Gastroesophageal sphincter (tissue), 4 donors: ENCODE measurements at places on chromosomes 11 and 22.

GRCh38 chr11:24866743-24867142, 369.9 kb downstream of the LUZP2 start:
- ATAC-seq: no peak
- H3K27me3 ChIP-seq: no peaks in the 10 kb centered on the region
- no peaks in the 10 kb centered on the region for H3K36me3 ChIP-seq
- H3K4me1 ChIP-seq: no peaks in the 10 kb centered on the region
- no peak overlapping the region for H3K27ac ChIP-seq

DNA sequence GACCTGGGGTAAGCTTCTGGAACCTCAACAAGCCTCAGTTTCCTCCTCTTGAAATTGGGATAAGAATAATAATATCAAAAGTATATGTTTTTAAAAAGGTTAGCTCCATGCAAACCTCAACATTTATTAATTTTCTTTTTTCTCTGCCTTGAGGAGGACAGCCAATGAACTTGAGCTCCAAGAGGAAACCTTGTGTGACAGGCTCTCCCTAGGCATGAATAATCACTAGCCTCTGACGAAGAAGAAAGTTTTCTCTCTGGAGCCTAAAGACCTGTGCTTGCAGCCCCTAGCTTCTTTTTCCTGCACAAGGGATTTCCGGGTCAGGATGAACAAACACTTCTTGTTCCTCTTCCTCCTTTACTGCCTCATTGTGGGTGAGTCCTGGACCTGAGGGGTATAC, at the start of gene PATE3:
Gene PATE3 (plus strand): TSS at position 301 of the 400 bp plus-strand sequence. CDS start 25 bp downstream, at position 326.
- H3K27me3 ChIP-seq: no peaks in the 10 kb centered on the region
- H3K4me3 ChIP-seq: no peak within 1 kb of the TSS
- H3K27ac ChIP-seq: no peak within 1 kb of the TSS
- H3K4me1 ChIP-seq: no peaks in the 10 kb centered on the region

DNA sequence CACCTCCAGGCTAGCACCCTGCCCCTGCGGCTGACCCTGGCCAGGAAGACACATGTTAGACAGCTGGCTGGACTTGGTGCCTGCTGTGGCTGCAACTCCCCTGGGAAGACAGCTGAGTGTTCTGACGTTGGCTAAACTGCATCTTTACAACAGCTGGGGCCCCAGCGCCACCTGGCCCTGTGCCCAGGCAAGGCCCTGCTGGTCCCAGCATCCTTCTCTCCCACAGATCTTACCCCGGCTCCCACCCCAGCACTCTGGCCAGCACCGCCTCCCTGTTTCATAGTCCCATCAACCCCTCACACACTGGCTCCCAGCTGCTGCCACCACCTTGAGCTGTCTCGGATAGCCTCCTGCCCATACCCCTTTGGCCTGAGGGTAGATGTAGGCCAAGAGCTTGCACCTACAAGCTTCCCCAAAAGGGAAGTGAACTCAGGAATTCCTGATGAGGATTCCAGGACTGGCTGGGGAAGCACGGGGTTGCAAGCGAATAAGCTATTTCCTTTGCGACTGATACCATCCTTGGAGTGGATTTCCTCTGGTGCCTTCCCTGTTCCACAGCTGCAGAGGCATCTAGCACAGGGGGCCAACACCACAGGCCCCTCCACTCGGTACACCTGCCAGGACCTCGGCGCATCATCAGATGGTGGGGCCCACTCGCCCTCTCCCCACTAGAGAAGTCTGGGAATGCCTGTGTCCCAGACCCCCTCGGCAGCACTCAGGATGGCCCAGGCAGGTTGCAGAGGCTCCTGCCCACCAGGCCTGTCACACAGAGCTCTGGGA, 28.5 kb downstream of the RSPH14 start:
- peaks cover 13% of the 10 kb centered on the region for H3K4me1 ChIP-seq
- no peaks in the 10 kb centered on the region for H3K36me3 ChIP-seq
- no peaks in the 10 kb centered on the region for H3K27me3 ChIP-seq
- no peak overlapping the region for H3K27ac ChIP-seq

DNA sequence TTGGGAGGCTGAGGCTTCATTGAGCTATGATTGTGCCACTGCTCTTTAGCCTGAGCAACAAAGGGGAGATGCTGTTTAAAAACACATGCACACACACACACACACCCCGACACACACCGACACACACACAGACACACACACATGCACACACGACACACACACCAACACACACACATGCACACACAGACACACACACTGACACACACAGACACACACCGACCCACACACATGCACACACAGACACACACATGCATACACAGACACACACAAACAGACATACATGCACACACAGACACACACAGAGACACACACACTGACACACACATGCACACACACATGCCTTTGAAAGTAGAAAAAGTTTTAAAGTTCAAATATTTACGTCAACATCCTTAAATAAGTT, 5.5 kb upstream of the LTO1 start:
- no peaks in the 10 kb centered on the region for H3K36me3 ChIP-seq
- no peak for ATAC-seq
- no peaks in the 10 kb centered on the region for H3K4me1 ChIP-seq
- H3K4me3 ChIP-seq: no peak overlapping the region
- H3K27ac ChIP-seq: no peak overlapping the region

- H3K36me3 ChIP-seq: no peaks in the 10 kb centered on the region
- H3K27me3 ChIP-seq: no peaks in the 10 kb centered on the region
- no peaks in the 10 kb centered on the region for H3K4me1 ChIP-seq
- no peak overlapping the region for H3K27ac ChIP-seq
These were observed 38.5 kb downstream of the ST3GAL4 start for GRCh38 chr11:126394036-126394435.
